ENCODE measurements at places on chromosomes 3 and 15.

- DNase-seq = peak; percentile 64
Measured at GRCh38 chr3:45942051-45942825, 1.0 kb upstream of the CXCR6 start.

DNA sequence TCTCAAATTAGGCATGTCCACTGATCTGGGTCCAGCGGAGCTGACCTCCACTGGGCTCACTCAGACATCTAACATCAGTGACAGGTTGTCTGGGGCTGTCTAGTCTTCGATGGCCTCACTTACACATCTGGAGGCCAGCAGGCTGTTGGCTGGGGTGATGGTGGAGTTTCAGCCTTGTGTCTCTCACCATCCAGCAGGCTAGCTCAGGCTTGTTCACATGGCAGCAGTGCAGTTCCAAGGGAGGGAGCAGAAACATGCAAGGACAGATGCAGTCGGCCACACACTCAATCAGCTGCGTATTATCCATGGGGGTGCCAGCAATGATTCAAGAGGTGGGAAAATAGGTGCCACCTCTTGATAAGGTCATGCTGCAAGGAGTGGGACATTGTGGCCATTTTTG, 292.5 kb downstream of the SHQ1 start:
- DNase-seq = no peak

DNA sequence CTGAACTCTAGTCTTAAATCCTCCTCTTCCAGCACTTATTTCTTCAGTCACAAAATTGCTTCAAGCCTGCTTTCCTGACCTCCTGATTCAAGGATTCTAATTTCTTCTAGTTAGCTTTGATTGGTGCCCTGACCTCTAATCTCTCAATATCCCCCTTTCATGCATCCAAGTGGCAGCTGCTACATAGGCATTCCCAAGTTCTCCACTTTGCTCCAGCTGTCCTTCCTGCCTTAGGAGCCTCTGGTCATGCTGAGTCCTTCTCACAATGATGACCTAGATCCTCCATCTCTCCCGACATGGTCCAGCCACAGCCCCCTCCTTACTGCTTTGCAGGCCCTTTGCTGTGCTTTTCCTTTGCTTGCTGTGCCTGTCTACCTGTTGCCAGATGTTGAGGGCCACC, 347.8 kb upstream of the C2CD4B start:
- no peak for DNase-seq

- DNase-seq = no peak
Measured at GRCh38 chr15:85667491-85668424, 127.0 kb downstream of the KLHL25 start.

DNA sequence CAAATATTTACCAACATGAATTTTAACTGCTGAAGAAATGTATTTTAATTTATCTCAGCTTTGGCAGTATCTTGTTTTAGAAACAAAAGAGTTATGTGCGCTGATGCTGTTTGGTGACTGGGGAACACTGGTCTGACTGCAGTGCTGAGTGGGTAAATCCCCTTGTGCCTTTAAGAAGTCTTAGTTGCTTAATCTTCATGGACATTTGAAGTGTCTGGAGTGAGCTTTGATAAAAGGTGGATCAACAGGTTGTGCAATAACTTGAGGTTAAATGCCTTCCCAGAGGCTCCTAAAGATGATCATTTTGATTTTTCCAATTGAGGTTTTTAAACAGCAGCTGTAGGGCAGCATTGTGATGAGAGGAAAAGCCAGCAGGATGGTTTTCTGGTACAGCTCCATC, 68.7 kb downstream of the TP63 start:
- DNase-seq = no peak

DNA sequence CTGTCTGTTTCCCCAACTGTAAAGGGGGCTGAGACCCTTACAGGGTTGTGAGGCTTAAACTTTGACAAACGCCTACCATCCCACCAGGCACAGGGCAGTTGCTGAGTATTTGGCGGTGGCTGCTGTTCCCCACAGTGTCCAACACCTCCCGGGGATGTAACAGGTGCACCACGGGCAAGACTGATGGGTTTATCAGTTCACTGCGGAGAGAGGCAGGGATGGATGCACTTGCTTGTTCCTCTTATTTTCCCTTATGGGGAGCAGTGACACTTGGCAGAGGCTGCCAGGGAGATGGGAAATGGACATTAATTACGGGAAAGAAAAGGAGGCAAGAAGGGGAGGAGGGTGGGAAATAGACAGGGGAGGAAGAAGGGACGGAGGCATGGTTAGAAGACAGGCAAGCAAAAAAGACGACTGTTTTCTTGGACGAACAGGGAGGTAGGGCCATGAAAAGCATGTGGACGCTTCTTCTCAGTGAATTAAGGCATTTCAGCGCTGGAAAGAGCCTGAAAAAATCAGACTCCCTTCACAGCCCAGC, 16.6 kb upstream of the ADIPOQ start:
- no peak for DNase-seq

- peak; percentile 86 for DNase-seq
Measured at GRCh38 chr15:43517354-43518196, at the start of gene MAP1A. MAP1A (plus strand) TSS chr15:43517608; CDS start chr15:43521474, 3,866 bp downstream.

- DNase-seq = no peak
Measured at GRCh38 chr3:58484045-58484721, 7.7 kb upstream of the KCTD6 start.

DNA sequence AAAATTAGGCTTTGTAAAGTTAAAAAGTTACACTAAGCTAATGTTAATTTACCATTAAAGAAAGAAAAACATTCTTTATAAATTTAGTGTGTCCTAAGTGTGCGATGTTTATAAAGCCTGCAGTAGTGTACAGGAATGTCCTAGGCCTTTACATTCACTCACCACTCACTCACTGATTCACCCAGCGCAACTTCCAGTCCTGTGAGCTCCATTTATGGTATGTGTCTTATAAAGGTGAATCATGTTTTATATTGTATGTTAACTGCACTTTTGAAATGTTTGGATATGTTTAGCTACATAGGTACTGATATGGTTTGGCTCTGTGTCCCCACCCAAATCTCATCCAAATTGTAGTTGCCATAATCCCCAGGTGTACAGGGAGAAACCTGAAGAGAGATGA, 549.7 kb upstream of the EPHA6 start:
- DNase-seq = no peak

GRCh38 chr3:188854772-188855149, 317.0 kb upstream of the TPRG1 start:
- DNase-seq = no peak

DNA sequence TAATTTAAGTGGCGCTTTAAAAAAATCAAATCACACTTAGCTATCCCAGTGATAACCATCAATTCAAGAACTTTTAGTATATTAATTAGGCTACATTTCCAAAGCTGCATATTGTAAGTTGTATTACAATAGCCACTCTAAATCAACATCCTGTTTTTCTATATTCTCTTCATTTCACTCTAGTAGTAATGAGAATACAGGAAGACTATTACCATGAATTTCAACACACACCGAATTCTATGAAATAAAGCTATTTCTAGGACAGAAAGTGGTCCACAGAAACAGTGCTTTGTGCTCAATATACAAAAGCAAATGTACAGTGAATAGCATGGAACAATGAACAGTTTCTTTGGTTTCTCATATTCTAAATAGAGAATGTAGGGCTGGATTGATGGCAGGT, 24.6 kb downstream of the TRAT1 start:
- DNase-seq = no peak

GRCh38 chr3:79366414-79366813, 401.4 kb downstream of the ROBO1 start:
- no peak for DNase-seq

DNA sequence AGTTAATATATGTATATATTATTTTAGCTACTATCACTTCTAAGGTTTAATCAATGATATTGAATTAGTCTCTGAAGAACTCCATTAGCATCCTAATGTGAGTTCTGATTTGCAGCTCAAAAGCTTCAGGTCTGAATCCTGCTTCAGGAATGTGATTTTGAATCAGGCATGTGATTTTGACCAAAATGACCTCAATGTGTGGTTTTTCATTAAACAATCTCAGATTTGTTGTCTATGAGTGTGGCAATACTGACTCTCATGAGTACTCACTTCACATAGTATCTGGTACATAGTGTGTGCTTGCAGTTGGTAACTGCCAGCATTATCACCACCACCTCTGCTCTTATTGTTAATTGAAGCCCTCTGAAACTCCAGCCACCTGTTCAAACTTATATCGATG, 251.0 kb downstream of the KCNH8 start:
- DNase-seq = no peak

DNA sequence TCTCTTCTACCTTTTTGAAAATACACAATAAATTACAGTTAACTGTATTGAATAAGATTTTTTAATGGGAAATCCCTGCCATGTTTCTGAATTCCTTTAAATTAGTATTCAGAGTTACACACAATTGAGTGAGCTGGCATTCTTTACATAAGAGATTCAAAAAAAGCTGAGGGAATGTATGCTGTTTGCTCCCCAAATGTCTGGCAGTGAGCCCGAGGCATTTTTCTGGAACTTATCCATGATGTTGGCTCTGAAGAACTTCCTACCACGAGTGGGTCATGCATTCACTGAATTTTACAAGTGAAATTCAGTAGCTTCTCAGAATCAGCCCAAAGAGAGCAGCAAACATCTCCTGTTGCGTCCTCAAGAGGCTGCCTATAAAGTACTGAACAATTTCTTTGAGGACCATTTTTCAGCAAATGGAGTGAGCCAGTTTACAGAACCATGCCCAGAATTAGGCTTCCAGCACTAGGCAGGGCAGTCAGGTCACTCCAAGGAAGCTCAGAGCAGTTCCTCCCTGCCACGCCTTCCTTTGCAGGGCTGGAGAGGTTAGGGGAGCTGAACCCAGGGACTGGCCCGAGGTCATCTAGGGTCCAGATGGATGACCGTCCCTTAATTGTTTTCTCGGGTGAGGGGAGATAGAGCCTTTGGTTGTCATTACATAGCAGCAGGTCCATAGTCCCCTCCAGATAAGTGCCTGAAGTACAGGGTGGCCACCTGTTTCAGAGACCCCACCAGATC, 21.2 kb downstream of the GABRA5 start:
- DNase-seq = no peak

DNA sequence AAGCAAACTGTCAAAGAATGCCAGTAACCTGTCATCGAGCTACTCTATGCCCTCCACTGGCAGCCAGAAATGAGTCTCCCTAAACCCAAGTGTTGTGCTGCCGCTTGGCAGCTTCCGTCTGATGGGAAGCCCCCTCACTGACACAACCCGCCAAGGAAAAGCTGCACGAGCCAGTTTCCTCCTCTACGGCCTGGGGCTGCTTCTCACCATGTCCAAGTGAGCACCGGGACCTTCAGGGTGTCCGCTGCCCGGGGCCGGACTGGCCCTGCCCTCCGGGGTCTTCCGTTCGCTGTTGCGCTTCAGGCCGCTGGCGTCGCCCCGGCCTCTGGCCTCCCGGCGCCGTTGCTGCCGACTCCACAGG, 490 bp downstream of the TOMM70 start:
- DNase-seq = peak; percentile 35

GRCh38 chr3:194928831-194929577, 243.3 kb downstream of the FAM43A start:
- DNase-seq = no peak

- no peak for DNase-seq
Measured at GRCh38 chr3:185439745-185440466, 58.9 kb downstream of the TMEM41A start.

DNA sequence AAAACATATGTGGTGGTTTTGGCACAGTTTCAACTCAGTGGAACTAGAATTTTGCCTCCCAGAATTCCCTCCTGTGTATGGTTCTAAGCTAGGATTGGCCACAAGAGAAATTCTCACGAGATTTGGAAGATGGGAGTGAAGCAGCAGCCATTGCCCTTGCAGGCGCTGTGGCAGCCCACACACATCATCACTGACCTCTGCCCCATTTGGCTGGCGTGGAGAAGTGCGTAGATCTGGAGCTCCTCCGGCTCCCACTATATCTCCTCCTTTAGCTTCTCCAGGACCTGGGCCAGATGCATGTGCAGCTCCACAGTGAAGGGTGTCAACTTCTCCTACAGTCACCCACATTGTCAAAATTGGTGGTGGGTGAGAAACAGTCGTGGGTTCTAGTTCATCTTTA, 199.6 kb downstream of the EFHB start:
- DNase-seq = no peak

GRCh38 chr15:33328106-33328505, 17.3 kb downstream of the RYR3 start:
- DNase-seq = no peak

DNA sequence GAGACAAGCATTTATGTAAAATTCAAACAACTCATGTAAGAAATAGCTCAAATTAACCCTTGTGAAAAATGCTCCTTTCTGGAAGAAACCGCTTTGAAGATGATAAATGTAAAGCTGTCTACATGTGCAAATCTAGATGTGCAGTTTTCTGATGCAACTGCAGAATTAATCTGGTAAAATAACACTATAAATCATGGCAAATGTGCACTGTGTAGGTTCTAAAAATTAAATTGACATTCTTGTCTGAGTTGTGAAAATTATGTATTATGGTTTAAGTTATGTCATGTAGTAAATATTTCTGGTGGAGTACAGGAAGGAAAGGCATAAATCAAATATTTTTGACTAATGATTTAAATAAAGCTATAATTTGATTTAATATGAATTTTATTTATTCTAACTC, 678.1 kb upstream of the SEMA6D start:
- DNase-seq = no peak

DNA sequence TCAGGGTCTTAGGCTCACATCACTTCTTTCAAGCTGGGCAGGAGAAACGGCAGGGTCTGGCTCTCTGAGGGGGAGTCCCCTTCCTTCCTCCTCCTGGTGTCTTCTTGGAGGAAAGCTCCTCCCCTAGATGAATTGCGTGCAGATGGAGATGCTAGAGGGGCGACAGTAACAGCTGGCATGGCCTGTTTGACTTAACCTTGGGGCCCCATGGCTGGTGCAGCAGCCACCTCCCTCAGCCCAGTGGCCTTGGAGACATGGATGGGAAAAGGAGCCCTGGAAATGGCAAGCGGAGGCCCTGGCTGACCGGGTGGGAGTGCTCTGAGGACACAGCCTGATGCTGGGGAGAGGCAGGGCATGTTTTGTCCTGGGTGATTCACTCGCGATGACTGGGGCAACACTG, 20.2 kb downstream of the PAK6 start:
- no peak for DNase-seq

- DNase-seq = no peak
Measured at GRCh38 chr3:85535517-85535916, 576.7 kb downstream of the CADM2 start.

DNA sequence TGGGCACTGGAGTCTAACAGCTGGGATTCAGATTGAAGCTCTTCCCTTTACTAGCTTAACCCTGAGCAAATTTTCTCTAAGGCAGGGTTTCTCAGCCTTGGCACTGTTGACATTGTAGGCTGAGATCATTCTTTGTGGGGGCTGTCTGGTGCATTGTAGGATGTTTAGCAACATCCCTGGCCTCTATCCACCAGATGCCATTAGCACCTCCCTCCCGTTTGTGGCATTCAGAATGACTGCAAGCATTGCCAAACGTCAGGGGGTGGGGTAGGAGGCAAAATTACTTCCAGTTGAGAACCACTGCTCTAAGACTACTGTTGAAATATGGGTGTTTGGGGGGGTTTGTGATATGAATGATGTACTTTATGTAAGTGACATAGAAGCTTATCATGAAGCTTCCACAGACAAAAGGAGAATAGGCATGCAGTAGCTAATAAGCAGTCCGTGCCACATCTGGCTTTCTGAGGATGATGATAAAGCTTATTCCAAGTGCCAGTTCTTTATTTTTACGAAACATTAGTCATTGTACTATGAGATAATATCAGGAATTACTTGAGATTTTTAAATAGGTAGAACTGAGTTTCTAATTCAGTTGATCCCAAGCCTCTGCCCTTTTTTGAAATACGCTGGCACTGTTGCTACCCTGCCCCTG, 39.3 kb downstream of the NKIRAS1 start:
- no peak for DNase-seq
